GDM1 (cell line): ENCODE measurements at places on chromosomes 7 and 10.

DNA sequence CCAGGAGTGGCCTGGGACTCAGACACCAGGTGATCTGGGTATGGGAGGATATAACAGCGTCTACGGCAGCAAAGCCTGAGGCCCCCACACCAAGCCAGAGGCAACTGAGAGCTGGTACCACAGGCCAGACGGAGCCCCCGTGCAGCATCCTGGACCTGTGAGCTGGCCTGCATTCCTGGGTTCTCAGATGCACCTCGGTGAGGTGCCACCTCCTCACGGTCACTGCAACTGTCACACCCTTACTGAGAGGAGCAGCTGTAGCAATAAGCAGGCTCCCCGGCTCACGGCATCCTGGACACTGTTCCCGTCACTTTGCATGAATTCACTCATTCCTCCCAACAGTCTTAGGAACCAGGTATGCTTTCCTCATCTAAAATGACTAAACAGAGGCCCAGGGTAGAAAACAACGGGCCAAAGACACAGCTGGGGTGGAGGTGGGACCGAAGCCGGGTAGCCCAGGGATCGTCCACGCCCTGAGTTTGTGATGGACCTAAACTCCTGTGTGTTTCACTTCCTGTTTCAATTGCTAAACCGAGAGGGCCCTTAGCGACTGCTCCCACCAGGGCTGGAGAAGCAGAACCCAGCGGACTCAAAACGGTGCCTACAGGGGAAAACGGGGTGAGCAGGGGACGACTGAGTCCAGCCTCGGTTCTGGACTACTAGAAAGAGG, 98.7 kb downstream of the CTBP2 start:
- DNase-seq: no peak

- no peak for DNase-seq
Measured at GRCh38 chr7:32958046-32959025, 1.1 kb downstream of the FKBP9 start.

- DNase-seq: no peak
Measured at GRCh38 chr7:46681865-46682503, 760.9 kb upstream of the IGFBP3 start.

DNA sequence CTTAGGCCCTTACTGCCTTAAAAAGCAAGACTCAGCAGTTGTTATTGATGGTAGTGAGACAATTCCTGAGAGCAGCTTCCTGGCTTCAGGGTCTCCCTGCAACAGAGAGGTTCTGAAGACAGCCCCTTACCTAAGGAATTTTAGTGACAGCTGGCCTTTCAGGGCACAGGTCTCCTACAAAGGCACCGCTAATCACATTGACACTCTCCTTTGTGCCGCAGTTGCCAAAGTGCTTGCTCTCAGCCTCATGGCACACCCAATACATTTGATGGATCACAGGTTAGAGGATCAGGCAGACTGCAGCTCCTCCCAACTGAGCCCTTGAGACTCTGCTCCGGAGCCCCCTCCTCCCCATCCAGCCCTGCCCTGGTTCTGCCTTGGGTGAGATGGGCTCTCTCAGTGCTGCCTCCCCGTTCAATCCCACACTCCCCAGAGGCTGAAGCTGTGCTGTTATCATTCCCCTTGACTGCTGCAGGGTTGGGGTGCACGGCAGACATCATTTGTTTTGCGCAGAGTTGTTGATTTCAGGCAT, 198.2 kb downstream of the EMX2 start:
- no peak for DNase-seq
